ENCODE measurements at places on chromosomes 2 and 18.
A peak's percentile ranks its signal among the peaks of the same experiment; 100 is the strongest.

DNA sequence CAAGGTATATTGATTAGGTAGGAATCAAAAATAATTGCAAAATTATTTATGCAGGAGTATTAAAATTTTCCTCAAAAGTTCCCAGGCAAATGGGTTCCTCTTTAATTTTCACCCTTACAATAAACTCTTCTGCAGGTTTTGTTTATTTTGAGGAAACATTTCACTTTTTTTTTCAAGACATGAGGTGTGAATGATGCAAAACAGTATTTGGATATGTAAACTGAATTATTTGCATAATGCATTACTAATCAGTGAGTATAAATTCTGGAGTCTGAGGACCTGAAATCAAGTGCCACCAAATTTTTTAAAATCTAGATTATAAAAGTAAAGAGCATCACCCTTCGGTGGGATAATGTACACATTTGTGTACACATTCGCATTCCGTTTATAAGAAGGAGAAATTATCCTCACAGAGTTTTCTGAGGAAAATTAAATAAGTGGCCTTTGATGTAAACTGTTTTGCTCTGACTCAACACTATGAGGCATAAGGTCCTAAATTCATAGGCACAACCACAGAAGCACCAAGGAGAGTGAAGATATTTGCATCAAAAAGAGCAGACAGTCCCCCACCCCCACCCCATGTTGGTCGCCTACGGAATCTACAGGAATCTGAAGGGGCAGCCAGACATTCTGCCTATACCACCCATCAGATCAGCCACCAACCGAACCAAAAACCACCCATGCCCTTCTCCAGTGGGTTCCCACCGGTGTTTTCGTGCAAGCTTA, 33.1 kb downstream of the BCL11A start:
- no peak for DNase-seq

GRCh38 chr2:120404274-120404673, 58.3 kb downstream of the INHBB start:
- DNase-seq: no peak

DNA sequence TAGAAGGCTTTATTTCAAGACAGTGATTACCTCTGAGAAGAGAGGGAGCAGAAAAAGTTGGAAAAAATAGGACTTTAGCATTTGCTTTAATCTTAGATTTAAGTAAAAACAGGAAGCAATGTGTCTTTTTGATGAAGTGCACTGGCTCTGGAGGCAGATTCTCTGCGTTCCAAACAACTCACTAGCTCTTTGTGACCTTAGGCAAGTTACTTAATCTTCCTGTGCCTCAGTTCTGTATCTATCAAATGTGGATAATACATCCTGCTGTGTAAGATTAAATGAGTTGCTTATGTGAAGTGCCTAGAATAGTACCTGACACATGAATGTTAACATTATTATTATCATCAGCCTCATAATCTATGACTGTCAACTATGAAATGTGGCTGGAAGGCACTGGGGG, 42.3 kb downstream of the RPRD1A start:
- no peak for DNase-seq

- DNase-seq: no peak
These were observed 4.9 kb upstream of the PPM1B start for GRCh38 chr2:44163777-44164176.

DNA sequence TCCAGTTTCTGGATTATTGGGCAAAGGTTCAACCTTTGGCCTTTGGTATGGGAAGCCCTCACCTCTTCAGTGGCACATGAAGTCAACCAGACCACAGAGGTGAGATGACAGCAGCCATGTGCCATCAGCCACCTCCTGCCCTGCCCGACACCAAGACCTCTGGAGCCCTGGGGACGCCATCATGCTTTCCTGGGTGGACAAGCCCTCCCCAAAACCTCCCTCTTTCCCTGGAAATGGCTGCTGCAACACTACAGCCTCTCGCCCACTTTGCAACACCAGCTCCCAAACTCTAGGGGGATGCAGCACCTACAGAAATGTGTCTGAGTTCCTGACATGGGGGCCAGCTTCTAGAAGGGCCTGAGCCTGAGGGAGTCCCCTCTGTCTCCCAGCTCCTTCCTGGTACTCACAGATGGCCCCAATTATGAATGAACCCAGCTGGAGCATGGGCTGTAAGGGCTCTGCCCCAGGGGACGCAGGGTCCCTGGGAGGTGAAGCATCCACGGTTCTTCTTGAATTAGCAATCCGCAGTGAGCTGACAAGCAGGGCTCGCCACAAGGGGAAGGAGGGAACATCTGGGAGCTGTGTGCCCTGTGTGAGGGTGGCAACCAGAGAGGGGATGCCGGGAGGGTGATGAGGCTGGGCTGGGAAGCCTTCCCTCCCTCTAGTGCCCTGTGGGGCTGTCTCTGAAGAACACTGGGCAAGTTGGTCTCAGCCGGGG, 268.5 kb upstream of the HDAC4 start:
- DNase-seq: no peak

DNA sequence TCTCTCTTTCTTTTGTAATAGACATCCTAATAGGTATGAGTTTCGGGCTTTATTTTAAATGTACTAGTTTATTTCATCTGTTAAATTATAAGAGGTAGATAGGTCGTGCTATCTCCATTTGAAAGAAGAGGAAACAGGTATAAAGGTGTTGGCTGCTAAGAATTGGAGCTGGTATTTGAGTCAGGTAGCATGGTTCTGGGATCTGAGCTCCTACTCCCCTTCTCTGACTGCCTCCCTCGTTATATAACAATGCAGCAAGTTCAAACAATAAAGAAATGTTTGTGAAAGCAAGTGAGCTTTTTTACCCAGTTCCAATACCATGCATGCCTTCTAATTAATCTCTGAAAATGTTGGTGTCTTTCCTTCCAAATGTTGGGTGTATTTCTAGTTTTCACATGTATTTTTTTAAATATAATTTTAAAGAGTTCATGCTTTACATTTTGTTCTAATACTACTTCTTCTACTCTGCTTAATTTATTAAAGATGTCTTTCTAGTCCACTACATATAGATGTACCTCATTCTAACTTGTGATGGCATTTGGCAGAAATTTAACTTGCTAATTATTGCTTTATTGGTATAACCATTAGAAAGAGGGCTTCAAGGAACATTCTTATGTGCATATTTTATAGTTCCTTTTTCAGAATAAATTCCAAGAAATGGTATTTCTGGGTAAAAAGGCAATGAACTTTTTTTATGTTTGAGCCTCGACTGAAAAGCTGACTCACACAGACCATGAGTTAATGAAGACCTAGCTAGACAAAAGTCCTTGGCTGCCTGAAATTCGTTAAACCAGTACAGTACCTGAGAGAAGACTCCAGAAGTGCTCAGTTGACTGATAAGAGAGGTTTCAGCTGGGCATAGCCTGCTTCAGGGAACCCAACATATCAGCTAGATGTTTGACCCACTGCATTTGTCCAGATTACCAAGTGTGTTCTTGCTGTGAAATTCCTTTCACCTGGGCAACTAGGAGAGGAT, 133.5 kb downstream of the CERS6 start:
- DNase-seq: no peak

DNA sequence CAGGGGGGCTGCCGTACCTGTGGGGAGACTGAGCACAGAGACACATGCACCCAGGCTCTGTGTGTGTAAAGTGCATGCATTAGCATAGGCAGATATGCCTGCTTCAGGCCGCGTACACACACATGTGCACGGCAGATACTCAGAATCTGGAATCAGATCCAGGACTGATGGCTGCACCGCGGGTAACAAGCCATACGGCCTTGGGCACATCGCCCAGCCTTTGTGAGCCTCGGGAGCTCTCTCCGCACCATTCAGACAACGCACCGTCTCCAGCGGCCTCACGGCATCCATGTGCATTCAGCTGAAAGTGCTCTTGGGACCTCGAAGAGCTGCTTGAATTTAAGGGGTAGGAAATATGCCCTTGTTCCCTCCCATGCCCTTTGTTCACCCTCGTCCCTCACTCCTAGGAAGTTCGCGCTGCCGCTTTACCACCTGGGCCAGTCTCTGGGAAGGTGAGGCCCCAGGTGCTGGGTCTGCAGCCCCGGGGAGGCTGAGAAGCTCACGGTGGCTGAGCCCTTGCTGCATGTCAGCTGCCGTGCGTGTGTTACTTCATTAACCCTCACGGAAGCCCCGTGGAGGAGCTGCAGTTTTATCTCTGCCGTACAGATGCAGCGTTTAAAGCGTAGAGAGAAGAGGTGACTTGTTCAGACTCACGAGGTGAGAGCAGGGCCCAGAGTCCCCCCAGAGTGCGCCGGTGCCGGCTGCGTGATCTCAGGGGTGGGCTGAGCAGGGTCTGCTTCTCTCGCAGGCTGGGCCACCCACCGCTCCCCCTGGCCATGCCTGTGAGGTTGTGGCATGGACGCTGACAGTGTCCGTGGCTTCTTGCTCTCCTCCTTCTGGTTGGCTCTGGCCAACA, 377.7 kb upstream of the MYT1L start:
- no peak for DNase-seq

- no peak for DNase-seq
These were observed 115.1 kb upstream of the PELI1 start for GRCh38 chr2:64259312-64259711.

- DNase-seq: no peak
These were observed 95.4 kb downstream of the CDK15 start for GRCh38 chr2:201901786-201902185.

GRCh38 chr18:59929621-59930295, 30.0 kb downstream of the PMAIP1 start:
- DNase-seq: no peak

DNA sequence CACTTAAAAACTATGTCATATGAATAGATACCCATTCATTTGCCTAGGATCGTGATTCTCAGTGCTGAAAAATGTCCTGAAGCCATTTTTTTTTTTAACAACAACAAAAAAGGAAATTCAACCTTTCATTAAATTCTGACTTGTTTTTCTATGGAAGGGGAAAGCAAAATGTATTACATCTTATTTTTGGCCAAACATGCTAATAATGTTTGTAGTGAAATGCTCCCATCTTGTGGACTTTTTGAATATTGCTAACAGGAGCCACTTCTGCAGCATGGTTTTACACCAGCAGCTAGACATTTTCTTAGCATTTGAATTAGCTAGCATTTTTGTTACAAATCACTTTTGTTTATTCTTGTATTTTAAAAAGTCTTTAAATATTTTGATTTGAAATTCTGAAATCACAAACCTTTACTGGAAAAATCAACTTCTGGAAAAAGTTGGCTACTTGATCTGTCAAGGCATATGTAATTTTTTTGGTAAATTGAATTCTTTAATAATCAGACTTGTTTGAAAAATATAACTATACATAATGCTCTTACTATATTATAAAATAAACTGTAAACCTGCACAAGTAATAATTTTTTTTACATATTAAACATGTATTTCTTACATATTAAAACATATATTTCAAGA, 75.8 kb downstream of the KIDINS220 start:
- no peak for DNase-seq

DNA sequence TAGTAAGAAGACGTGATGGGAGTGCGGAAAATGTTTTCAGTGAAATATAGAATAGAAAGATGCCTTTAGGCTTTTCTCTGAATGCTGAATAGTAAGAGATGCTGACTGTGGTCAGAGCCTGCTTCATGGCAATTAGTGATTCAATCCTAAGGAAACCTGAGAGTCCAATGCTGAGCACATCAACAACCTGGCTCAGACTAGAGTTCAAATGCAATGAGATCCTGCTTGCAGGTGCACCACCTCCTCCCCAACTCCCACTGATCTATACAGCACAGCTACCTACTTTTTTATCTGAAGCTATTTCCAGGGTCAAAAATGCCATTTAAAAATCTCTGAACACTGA, 65.4 kb downstream of the AAK1 start:
- DNase-seq: no peak

DNA sequence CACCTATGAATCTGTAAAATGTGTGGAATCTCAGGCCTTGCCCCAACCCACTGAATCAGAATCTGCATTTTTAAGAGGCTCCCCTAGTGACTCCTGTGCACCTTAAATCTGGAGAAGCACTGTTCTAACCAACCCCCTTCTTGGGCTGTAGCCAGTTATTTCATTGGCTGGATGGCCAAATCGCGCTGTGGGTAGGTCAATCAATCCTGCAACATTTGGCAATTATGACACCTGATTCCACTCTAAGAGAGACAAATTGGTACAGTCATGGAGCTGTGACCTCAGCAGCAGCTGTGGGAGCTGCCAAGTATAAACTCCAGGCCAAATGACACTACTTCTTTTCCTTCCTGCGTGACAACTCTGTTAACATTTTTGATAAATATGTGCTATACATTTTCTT, 208.7 kb downstream of the CLIP4 start:
- DNase-seq: no peak

DNA sequence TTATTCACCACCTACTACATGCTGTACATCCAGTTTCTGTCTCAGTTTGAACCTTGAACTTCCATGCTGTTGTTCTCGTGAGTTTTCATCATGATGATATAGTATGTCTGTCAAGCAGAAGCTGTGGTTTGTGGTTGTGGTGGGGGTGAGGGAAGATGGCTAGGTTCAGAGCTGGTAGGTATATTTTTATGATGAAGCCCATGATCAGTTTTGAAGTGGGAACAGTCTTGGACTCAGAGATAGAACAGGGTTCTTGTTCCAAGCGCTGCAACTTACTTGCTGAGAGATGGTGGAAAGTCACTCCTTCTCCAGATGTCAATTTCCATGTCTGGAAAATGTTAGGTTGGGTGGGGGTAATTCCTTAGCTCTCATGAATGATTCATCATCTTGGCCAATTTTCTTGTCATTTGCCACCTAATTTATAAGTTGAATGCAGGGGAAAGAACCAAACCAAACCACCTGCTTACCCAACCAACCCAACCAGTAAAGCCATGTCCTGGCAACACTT, 21.6 kb downstream of the PMAIP1 start:
- DNase-seq: no peak

DNA sequence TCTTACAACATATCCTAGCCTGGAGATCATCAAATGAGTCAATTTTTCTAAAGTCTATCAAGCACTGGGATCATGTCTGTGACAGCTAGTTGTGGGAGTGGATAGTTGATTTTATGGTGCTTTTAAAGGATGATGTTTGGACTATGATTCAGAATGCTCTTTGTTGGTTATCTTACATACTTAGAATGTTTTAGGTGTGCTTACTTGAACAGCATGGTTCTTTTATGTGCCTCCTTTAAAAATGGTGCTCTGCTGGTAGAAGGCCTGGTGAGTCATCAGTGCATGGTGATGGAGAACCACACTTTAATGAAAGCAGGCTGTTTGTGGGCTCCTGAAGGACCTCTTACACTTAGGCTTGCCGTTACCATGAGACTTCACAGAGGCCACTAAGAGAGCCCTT, 682.7 kb upstream of the FANCL start:
- DNase-seq: no peak

- no peak for DNase-seq
These were observed 115.7 kb downstream of the MSH2 start for GRCh38 chr2:47518497-47519146.

GRCh38 chr2:96967436-96967835, 18.9 kb downstream of the FAM178B start:
- no peak for DNase-seq

DNA sequence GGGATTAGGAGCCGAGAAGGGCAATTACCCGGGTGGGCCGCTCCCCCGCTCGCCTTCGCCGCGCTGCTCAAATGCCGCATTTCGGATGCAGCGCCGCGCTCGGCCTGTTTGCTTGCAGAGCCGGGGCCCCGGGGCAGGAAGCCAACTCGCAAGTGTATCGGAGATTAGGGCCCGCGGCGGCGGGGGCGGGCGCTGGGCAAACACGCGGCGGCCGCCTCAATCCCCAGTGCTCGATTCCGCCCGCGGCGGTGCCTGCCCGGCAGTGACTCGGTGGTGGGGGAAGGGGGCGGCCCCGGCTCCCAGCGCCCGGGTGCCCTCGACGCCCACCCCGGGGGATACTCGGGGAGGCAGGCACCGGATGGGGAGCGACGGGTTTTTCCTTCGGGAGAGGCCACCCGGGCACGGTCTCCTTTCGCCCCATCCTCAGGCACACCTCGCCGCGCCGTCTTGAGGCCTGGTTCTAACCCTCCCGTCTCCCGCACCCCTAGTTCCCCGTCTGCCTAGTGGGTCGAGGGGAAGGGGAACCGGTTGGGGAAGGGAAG, 26.6 kb upstream of the NOTO start:
- DNase-seq: peak; percentile 42

Data from stimulated activated CD8-positive, alpha-beta memory T cell treated with anti-CD3 and anti-CD28 coated beads, Interleukin-7, amount 100 ng/mL, for 24 hours (primary cell).